ENCODE measurements at places on chromosomes 16 and 17.

DNA sequence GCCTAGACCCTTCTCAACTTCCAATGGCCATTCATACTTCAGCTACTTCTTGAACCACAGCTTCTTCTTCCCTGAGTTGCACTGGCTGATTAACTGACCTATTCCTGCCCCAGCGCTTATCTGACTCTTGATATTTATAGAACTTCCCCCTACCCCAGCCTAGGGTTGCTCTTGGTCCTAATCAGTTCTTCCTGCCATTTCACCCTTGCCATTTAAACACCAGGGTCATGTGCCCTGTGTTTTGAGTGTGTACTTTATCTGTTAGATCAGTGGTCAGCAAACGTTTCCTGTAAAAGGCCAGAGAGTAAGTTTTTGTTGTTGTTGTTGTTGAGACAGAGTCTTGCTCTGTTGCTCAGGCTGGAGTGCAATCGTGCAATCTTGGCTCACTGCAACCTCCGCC lies 82.4 kb upstream of the COX10 start:
- DNase-seq, result no peak

- no peak for DNase-seq
Measured at GRCh38 chr16:69880640-69881133, 70.4 kb upstream of the CLEC18A start.

DNA sequence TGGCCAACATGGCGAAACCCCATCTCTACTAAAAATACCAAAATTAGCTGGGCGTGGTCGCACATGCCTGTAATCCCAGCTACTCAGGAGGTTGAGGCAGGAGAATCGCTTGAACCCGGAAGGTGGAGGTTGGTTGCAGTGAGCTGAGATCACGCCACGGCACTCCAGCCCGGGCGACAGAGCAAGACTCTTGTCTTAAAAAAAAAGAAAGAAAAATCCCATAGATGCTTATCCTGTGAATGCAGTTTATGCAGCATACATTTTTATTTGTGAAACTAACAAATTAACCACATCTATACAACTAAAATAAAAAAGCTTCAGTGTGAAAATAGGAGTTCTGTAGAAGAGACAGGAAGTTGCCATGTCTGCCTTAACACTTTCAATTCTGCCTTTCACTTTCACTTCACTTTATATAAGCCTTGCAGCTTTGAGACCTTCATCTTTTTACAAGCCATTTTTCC lies 7.1 kb downstream of the IGSF6 start:
- no peak for DNase-seq

DNA sequence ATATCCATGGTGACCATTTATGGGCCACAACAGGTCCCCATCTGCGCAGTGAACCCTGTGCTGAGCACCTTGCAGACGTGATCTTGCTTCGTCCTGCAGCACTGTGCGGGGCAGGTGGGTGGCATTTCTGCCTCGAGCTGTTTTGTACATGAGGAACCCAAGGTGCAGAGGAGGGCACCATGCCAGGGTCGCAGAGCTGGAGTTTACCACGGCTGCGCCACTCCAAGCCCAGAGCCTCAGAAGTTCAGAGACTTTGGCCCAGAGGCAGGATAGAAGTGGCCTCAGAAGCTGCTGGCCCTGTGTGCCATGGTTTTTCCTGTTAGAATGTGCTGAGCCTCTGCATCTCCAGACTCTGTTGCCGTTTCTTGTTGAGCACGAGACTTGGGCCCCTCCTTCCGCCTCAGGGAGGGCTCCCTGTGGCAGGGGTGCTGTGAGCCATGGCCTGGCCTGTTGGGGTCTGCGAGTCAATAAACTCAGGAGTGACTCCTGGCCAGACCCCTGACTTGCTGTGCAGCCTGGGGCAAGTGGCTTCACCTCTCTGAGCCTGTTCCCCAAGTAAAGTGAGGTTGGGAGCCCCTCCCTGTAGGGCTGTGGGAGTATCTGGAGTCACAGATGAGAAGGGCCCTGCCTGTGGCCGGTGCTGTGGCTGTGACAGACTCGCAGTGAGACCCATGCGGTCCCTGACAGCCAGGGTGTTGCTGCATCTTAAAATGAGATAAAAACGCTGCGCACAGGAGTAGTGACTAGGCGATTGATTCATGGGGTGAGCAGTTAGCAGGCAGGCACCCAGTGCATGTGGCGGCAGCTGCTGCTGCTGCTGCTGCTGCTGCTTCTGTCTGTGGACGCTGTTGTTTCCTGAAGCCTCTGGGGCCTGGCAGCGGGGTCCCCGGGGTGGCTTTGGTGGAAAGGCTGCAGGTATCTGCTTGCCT lies 11.8 kb downstream of the MAP2K3 start:
- no peak for DNase-seq

GRCh38 chr17:82350182-82351030 lies 8.6 kb upstream of the TEX19 start:
- DNase-seq, result no peak

DNA sequence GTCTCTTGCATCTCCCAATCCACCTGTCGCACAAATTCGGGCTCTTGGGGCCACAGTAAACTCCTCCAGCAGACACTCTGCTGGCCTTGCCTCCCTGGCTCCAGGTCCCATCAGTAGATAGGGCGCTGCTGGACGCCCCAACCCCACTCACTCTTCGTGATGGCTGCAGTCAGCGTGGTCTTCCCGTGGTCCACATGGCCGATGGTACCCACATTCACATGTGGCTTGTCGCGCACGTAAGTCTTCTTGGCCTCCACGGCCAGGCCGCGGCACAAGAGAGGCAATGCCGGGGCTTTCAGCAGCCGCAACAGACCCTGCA lies 428 bp downstream of the TUFM start:
- no peak for DNase-seq

GRCh38 chr16:4869147-4869805 lies 22.0 kb downstream of the UBN1 start:
- no peak for DNase-seq

GRCh38 chr16:83345846-83346640 lies 461.7 kb upstream of the HSBP1 start:
- DNase-seq, result peak; percentile 8

DNA sequence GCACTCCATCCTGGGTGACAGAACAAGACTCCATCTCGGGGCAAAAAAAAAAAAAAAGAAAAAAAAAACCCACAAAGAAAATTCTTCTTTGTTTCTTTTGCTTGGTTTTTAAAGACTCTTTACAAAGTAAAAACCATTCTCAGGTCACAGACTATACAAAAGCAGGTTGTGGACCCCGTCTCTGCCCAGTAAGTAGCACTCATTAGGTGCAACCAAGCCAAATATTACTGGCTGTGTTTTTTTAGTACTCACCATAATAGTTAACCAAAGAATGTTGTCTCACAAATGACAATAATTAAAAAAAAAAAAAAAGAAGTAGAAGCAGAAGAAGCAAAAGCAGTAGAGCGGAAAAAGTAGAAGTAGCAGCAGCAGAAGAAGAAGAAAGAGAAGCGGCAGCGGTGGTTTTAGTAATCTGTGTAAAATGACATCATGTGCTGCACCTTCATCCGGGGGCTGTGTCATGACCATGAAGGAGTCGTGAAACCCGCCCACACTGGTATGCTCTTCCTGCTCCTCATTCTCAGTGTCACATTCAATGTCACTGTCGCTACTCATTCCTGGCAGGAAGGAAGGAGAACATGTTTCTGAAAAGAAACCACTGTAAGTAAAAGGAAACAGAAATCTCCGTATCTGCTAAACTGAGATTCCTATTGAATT lies 105.4 kb downstream of the TRIM37 start:
- DNase-seq, result no peak

DNA sequence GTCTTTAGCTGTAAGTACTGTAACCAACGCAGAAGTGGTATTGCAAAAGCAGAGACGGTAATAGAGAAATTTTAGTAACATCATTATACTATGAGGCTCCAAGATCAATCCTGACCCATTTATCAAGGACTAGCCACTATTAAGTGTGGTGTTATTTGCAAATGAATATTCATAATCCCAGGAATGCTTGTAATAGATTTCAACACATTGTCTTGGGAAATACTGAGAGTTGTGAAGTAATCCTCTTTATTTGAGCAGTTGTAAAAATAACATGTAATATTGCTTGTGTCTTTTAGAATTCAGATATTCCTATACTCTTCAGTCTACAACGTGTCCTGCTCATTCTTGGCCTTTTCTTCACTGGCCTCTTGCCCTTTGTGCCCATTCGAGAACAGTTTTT lies 46.4 kb downstream of the GDPD1 start:
- DNase-seq, result no peak

GRCh38 chr17:73387746-73388577 lies 76.2 kb upstream of the CDC42EP4 start:
- no peak for DNase-seq

DNA sequence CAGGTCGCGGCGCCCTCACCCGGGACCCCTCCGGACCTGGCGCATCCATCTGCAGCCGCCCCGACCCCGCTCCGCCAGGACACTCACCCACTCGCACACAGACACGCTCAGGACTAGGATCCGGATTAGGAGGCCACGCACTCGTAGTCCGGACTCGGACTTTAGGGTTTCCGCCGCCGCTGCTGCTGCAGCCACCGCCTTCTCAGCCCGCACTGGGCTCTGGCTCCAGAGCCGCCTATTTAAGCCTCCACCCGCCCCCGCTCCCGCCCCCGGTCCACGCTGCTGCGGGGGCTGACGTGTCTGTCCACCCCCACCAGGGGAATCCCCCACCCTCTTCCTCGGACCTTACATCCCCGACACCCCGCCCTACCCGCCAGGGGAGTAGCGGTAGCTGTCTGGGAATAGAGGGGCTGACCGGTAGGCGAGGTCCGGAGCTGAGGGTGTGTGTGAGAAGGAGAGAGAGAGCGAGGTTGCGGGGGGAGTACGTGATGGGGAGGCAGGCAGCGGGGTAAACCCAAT lies at the start of gene RRAD:
TSS of gene RRAD (minus strand) at position 214 of the 519 bp plus-strand sequence. CDS start 356 bp downstream, outside the sequence.
- peak; percentile 54 for DNase-seq

DNA sequence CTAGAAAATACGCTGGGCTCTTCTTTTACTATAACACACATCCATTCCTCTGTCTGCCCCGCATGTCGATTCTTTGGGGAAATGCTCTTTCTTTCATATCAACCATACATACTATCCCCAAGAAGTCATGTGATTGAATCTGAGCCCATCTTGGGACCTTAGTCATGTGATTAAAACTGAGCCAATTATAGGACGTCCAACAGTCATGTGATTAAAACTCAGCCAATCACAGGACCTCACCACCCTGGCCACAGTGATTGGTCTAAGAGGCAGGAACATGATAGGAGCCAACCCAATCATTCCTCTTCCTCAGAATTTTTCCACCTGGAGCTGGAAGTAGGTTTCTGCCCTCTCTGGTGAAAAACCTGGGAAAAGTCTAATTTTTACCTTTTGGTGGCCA lies 78.8 kb downstream of the TMEM114 start:
- DNase-seq, result no peak

- peak; percentile 72 for DNase-seq
Measured at GRCh38 chr17:76714822-76715495, 4.2 kb upstream of the MXRA7 start.

- DNase-seq, result no peak
Measured at GRCh38 chr17:82397449-82398335, 20.5 kb upstream of the HEXD start.

DNA sequence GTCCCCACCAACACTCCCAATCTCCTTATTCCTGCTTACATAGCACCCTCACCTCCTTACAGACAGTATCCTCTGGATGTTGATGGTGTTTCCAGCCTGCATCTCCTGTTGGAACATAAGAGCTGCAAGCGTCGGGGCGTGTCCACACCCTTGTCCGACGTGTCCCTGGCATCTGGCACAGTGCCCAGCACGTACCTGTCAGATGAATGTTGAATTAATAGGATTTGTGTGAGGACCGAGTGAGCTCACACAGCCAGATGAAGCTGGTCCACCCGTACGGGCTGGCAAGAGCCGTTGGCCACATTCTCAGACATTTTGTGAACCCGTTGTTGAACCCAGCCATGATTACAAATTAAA lies 12.2 kb upstream of the CBX4 start:
- DNase-seq, result no peak

- DNase-seq, result no peak
Measured at GRCh38 chr17:74742153-74742515, 5.1 kb downstream of the RAB37 start.

- no peak for DNase-seq
Measured at GRCh38 chr17:66627985-66628384, 206.9 kb upstream of the CACNG5 start.

DNA sequence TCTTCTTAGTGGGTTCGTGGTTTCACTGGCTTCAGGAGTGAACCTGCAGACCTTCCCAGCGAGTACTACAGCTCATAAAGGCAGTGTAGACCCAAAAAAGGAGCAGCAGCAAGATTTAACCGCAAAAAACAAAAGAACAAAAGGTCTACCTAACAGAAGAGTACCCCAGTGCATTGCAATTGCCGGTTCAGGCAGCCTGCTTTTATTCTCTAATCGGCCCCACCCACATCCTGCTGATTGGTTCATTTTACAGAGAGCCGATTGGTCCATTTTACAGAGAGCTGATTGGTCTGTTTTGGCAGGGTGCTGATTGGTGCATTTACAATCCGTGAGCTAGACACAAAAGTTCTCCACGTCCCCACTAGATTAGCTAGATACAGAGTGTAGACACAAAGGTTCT lies 2.0 kb upstream of the ARRB2 start:
- DNase-seq, result peak; percentile 36

- no peak for DNase-seq
Measured at GRCh38 chr17:41052566-41052965, 2.5 kb downstream of the KRTAP2-2 start.

DNA sequence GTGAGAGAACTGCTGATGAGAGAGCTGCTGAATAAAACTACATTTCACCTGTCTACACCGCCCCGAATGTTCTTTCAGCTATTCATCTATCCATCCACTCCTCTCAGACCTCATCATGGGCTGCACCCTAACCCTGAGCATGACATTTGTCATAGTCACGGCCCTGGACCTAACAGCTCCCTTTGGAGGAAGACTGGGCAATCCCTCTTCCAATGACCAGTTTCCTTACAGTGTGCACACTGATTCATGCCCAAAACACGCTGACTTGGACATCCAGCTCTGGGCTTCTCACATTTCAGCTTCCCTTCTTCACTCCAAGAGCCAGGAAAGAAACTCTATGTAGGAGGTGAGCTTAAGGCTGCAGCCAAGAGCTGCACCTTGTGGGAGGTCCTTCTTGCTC lies 41.8 kb upstream of the ARL4D start:
- DNase-seq, result no peak

DNA sequence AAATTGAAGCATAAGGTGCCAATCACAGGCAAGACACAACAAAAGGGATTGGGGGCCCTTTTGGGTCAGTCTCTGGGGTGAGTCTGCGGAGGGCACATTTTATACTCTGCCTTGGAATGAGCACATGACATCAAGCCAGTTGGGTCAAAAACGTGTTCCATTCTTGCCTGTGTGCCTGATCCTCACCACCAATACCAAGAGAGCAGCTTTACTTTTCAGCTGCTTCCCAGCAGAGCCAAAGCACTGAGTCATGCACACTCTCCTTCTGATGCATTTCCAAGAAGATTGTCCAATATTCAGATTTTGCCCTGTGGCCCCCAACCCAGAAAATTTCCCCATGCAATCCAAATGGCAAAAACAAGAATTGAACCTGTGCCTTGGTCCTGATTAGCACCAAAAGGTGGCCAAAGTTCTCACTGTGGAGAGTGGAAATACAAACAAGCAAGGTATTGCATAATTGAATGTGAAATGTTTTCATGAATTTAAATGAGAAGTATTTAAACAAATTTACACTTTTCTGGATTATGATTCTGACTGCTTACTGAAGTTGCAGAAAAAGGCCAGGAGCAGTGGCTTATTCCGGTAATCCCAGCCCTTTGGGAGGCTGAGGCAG lies 217.8 kb upstream of the SOX9 start:
- no peak for DNase-seq

- DNase-seq, result no peak
Measured at GRCh38 chr17:72063756-72064450, 56.9 kb upstream of the SOX9 start.

- peak; percentile 48 for DNase-seq
Measured at GRCh38 chr17:32445074-32445415, 735 bp downstream of the PSMD11 start.

Data from neural progenitor cell (in vitro differentiated cells).